Activated CD8-positive, alpha-beta memory T cell treated with anti-CD3 and anti-CD28 coated beads for 4 hours (primary cell): ENCODE measurements at places on chromosomes 3 and 15.

DNA sequence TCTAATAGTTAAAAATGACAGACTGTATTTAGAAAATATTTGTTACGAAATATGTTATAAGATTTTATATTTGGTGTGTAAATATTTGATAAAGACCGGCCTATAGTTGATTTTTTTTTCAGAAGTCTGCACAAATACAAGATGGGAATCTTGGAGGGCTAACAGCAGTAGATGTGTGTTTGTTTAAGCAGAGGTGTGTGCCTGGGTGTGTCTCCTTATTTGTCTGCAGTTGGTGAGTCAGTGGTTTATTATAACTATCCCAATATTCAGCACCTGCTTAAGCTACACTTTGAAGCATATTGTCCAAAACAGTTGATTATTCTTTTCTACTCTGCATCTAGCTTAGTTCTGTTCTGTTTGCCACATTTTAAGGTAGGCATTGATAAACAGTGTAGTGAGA, 12.4 kb downstream of the GLCE start:
- DNase-seq: no peak

DNA sequence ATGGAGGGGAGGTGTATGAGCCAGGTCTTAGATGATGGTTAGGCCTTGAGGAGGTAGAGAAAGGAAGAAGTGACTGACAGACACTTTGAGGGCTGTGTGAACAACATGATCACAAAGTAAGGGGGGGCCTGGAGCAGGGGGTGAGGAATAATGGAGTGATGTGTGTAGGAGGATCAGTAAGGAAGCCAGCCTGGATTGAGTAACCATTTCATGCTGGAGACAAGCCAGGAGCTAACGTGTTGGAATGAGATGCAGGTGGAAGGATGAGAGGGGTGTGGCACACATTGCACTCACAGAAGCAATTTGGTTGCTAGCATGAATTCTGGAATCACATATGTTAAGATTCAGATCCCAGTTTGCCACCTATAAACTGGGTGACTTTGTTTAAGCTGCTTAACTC, 65.5 kb downstream of the BBX start:
- no peak for DNase-seq

- no peak for DNase-seq
These were observed 80.5 kb downstream of the MAGI1 start for GRCh38 chr3:65958216-65958615.

- no peak for DNase-seq
These were observed 976 bp downstream of the ABHD17C start for GRCh38 chr15:80695911-80696661.

DNA sequence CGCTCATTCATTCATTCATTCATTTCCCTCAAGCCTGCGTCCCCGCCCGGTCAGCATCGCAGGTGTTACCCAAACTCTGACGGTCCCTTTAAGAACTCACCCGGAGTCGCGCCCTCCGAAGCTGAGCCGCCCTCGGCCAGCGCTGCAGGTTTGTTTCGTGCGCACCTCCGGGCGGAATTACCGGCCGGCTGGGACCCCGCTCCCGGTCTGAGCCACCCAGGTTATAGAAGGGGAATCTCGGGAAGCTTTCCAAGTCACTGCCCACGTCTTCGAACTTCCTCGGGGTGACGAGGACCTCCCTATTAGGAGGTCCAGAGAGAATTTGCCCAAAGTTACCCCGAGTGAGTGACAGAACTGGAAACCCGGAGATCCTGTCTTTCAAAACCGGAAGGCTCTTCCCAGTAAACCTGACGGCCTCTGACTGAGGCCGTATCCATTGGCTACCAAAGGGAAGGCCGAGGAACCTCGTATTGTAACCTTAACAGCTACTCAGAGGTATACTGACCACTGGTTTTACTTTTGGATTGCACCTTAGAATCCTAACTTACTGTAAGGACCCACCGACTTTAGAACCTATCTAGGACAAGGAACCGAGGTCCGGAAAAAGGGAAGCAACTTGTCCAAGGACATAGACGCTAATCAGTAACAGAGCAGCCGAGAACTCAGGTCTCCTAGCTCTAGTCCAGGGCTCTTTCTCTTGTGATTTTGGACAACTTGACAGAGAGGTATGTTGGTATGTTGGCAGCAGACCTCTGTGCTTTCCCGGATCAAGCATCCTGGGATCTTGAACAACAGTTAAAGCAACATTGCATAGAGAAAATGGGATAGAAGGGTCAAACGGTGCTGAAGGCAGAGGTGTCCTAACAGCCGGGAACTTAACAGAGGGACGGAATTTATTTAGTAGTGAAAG, 788 bp upstream of the DLG1 start:
- DNase-seq: no peak

- DNase-seq: no peak
These were observed 158.4 kb upstream of the TPRG1 start for GRCh38 chr3:189013224-189013888.

DNA sequence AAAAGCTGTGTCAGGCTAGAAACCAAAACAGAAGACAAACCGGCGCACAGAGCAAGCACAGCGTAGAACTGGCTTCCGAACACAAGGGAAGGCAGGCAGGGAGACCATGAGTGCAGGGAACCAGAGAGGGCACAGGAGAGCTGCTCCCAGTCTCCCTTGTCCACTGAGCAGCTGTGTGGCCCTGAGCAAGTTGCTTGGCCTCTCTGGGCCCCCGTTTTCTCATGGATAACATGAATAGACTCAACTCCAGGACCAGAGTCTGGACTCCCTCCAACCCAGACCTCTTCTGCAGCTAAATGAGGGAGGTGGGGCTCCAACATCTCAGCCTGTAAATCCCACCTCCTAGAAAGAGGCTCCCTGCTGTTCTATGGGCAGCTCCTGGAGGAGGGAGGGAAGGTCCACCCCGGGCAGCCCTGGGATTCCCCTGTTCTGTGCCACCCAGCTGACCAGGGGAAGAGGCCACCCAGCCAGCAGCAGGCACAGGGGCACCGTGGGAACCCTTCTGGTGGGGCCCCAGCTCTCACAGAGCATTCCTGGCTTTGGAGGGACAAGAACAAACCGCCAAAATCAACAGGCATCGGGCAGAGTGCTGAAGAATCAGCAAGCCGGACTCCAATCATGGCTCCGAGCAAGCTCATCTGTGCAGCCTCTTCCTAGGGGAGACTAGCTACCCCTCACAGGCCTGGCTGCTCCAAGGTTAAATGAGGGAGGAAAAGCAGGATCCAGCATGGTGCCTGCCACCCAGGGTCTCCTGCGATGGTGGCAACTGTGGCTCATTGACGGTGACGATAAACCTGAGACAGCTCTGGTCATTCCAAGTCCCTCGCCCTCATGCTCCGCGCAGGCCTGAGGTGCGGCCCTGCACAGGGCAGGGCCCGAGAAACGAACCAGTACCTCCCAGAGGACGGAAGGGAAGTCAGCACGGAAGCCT, 15.1 kb downstream of the XXYLT1 start:
- no peak for DNase-seq

DNA sequence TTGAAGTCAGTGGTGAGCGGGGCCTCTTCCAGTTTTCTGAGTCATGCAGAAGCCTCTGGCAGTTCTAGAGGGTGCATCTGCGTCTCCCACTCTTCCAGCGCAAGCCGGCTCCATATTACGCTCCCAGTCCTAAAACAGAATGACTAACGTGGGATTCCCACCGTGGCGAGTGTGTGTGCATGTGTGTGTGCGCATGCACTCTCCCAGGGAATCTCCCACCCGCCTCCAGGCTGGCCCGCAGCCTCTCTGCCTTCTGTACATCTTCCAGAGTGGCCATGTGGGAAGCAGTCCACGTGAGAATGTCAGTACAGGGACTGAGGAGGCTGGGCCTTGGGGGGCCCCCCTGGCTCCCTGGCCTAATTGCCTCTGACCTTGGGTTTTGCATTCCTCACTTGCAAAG, 87.7 kb downstream of the LSM3 start:
- no peak for DNase-seq
